Skin of body (tissue), 3 donors: ENCODE measurements at places on chromosomes 3 and 15. TPM values are rescaled to one million over a fixed set of nuclear protein-coding genes. Genes with fewer than 3 reads are reported as not detected.

DNA sequence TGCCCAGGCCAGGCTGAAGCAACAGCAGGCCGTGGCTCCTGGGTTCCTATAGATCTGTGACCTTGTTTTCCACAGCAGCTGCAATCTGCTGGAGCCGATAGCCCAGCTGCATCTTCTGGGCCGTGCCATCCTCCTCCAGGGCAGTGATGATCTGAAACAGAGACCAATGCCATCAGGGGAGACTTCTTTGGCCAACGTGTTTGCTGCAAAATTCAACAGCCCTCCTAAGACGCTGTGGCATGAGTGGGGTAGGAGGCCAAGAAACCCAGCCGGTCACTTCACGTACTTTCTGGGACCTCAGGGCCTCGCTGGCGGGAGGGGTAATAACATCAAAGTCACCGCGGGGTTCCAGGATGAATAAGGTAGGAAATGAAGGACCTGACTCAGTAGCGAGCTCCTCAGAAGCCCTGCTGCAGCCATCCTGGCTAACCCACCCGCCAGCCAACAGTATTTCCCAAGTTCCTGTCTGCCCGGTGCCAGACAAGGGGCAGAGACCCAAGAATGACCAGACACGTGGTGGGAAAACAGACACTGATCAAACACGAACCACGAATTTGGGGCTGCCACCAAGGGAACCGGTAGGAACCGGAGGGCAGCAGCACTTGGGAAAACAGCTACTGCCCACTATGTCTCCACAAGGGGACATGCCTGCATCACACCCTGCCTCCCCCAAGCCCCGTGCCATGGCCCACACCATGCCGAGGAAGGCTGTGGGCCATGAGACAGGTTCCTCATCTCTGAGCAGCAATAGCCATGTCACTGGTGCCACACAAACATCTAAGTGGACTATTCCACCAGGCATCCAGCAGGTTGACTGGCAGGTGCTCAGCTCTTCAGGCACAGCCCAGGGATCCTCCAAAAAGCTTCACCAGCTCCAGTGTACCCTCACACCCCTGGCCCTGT is 25.2 kb downstream of the PLXNB1 start:
- no peak for DNase-seq

DNA sequence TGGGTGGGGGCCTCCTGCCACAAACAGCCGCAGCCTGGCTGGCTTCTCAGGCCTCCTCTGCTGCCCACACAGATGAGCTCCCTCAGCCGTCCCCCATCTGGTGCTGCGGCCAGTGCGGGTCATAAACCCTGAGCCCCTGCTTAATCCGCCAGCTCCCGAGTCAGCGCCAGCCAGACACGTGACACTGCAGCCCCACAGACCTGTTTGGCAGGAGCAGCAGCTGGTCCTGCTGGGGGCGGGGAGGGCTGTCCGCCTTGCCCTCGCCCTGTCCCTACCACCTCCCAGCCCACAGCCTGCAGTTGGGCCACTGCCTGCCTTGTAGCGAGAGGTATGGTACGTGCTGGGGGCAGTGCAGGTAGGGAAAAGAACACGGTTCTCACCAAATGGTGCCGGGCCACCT is 86.2 kb downstream of the IQSEC1 start:
- DNase-seq, result no peak

Gene DUOXA2
- total RNA-seq, result not detected

Gene SLC24A5
- 3.6 TPM for total RNA-seq

Gene GPR176
- 10.3 TPM for total RNA-seq

Gene MKRN3
- 0.89 TPM for total RNA-seq
